ENCODE measurements at places on chromosomes 3 and 15.

- no peak for DNase-seq
These were observed 371.7 kb upstream of the RGMA start for GRCh38 chr15:93460717-93461116.

DNA sequence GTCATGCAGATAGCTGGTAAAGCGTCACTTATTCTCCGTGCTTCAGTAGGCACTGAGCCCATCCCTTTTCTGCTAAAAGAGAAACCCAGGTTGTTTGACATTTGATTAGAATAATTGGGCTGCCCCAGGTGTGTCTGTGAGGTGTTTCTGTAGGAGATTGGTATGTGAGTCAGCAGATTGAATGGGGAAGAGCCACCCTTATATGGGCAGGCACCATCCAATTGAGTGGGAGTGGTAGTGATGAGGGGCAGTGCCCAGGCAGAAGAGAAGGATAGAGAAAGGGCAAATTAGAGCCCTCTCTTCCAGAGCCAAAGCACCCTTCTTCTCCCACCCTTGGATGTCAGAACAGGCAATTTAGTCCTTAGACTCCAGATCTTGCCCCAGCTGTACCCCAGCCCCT, 384.3 kb upstream of the GBE1 start:
- DNase-seq, result no peak

DNA sequence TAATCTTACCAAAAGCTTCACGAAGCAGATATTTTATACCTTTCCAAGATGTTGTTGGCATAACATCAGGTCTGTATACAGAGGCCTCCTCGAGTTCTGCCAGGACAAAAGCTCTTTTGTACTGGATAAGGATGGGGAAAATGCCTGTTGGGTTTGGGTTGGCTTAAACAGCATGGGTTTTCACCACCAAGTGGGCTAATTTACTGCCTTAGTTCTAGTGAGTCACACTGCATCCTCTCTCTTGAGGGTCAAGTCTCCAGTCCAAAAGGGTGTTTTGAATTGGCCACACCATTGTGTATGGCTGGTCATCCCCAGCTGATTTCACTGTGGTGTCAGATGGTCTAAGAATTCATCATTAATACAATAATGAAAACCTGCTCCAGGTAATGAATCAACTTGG, 26.1 kb upstream of the BHLHE40 start:
- no peak for DNase-seq

DNA sequence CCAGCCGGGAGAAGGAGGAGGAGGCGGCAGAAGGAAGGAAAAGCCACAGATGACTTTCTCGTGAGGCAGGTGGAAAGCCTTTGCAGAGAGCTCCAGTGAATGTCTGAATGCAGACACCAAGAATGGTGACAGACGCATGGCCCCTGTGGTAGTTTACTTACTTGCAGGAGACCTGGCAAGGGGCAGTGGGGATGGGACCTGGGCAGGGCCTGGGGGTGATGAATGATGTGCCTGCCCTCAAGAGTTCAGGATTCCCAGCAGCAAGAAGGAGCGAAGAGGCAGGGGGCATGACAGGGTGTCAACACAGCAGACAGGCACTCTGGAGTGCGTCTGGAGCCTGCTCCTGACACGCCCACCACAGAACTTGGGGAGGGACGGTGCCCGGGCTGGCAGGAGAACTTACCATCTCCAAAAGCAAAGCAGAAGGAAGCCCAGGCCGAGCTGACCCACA, 260.5 kb upstream of the LYSMD4 start:
- no peak for DNase-seq

DNA sequence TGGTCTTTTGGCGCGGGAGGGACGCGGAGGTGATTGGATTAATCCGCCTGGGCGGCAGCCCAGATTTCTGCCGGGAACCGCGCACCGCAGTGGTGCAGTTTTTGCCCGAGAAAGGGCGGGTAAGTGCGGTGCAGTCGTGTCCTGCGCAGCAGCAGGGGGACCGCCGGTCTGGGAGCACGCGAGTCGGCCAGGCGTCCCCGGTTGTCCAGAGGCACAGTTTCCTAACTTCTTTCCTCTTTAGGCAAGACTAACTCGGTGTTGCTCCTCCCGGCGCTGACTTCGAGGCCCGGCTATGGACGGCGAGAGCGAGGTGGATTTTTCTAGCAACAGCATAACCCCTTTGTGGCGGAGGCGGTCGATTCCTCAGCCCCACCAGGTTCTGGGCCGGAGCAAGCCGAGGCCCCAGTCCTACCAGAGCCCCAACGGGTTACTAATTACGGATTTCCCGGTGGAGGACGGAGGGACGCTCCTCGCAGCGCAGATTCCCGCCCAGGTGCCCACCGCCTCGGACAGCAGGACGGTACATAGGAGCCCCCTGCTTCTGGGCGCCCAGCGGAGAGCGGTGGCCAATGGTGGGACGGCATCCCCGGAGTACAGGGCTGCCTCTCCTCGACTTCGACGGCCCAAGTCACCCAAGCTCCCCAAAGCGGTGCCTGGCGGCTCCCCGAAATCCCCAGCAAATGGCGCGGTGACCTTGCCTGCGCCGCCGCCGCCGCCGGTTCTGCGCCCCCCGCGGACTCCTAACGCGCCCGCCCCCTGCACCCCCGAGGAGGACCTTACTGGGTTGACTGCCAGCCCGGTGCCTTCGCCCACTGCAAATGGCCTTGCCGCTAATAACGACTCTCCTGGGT, 736 bp downstream of the ARHGEF26 start:
- DNase-seq, result no peak

GRCh38 chr3:52230461-52230860, 5.0 kb upstream of the TLR9 start:
- DNase-seq, result no peak

DNA sequence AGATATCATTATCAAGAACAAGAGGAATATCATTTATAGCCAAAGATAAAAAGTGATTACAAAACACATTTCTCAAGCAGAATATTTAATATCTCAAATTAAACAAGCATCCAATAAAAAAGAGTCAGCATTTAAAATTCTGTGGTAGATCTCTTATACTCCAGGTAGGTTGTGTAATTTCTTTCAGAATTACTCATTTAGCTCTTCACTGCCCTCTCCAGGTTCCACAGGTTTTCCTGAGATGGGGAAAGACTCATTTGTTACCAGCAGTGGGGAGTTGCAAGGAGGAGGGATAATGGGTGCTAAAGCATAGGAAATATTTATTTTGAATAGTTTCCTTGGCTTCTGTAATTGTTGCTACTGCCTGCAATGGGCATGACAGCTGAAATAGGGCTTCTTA, 83.1 kb upstream of the RASGRP1 start:
- DNase-seq, result no peak

DNA sequence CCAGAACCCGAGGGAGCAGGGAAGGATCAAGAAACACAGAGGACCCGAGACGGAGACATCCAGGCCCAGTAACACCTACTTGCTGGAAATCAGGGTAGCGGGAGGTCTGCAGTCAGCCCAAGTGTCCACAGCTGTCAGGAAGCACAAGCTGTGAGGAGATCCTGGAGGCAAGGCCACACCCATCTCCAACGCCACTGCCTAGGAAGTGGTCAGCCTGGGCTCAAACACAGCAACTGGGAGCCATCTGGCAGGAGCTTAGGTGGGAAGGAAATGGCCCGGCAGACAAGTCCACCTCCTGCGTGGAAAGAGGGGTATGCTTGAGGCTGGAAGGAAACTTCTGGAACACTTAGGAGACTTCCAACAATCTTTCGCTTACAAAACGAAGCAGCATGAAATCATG, 407.1 kb downstream of the VPS13C start:
- DNase-seq, result no peak

DNA sequence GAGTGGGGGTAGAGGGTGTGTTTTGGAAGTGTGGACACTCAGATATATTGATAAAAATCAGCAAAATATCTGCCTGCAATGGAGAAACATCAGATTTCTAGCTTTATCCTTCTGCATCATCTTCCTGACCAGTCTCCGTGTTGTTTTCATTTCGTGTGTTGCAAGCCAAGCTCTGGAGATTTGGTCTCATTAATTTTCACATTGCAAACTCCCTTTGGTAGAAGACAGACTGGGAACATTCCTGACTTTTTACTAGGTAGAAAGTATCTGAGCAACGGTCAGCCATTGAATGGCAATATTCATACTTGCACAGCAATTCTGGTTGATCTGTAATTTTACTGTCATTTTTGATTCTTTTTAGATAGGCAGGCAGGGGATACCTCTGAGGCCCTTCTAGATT, 30.4 kb downstream of the FSTL1 start:
- no peak for DNase-seq

DNA sequence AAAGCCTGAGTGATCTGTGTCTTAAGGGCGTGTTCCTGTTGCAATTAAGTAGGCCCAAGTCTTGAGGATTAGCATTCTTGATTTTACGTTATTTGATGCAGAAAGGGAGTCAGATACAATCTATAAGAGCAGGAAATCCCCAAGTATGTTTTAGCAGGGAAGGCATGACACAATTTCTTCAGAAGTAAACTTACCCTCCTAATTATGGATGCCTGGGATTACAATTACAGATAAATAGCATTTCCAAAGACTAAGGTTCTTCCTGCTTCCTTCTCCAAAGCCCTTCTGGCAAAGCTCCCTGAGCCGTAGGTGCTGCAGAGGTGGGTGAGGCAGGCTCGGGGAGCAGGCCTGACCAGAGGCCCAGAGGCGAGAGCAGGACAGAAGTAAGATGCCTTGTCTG, 34.9 kb upstream of the ST6GAL1 start:
- no peak for DNase-seq

DNA sequence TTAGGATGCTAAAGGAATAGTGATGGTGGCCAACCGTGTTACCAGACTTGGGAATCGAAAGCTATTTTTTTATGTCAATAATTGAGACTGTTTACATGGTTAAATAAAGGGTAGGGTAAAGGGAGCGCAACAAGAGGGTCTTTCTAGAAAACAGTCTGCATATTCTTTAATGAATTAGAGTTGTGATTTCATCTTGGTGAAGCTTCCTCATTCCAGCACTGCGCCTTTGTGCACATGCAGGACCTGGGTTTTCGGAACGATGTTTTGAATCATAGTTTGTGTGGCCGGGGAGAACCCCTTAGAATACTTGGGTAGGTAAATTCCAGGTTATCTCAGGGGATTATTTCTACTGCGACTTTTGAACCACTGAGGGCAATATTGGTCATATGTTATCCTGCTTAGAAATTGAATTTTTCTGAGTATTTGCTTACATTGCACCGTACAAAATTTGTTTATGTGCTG, 1.3 kb downstream of the PIK3CA start:
- DNase-seq, result no peak

DNA sequence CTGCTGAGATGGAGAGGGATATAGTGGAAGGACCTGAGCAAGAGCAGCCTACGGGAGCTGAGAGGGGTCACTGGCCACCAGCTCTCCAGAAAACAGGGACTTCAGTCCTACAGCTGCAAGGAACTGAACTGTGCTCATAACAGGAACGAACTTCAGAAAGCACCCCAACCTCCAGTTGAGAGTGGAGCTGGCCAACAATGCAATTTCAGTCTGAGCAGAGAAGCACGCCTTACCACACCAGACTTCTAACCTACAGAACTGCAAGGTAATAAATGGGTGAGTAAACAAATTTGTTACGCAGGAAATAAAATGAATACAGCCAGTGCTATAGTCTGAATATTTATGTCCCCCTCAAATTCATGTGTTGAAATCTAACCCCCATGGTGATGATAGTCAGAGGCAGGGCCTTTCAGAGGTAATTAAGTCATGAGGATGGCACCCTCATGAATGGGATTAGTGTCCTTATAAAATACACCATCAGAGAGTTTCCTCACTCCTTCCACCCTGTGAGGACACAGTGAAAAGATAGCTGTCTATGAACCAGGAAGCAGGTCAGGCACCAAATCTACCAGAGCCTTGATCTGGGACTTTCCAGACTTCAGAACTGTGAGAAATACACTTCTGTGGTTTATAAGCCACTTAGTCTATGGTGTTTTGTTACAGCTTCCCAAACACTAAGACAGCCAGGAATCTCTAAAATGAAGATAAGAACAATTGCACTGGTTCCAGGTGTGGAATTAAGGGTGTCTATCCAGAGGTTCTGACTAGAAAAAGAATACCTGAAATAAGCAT, 58.6 kb downstream of the SYNM start:
- no peak for DNase-seq

- DNase-seq, result no peak
These were observed 7.1 kb downstream of the CPN2 start for GRCh38 chr3:194344012-194344411.

- peak; percentile 15 for DNase-seq
These were observed 84.4 kb downstream of the SEMA5B start for GRCh38 chr3:122942937-122943827.

DNA sequence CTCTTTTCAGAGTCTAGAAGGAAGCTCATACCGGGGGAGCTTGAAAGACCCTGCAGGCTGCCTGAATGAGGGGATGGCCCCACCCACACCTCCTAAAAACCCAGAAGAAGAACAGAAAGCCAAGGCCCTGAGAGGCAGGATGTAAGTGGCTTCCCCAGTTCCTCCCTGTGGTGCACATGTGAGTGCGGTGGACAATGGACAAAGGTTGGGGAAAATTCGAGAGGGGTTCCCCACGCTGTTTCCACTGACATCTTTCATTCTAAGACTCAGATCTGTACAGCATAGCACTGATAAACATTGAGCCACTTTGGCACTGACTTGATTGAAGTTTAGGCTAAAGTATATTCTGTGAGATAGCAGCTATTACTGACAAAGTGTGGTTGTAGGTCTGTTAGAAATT, 79.5 kb upstream of the UMPS start:
- DNase-seq, result no peak

DNA sequence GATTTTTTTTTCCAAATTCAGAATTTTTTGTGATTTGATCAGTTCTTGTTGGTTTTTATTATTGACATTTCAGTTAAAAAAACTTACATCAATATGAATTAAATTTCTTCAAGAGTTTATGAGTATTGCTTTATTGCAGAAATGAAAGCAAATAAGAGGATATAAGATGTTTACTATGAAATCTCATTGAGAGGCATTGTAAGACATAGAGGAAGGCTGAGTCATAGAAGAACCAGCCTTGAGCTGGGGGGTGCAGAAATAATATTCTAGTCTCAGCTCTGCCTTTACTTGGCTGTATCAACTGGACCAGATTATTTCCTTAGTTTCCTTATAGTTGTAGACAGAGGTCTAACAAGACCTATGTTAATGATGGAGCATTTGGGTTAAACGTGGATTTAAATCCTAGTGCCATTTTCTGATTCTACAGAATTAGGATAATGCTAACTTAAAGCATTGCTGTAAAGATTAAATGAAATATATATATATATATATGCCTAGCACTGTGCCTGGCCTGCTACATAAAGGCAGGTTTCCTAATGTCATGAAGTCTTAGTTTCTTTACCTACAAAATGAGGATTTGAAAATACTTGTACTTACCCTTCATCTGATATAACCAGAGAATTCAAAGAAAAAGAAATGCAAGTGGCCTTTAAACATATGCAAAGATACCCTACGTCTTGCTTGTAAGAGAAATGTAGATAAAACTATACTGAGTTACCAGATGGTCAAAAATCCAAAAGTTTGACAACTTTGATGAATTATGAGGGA, 7.3 kb downstream of the FAM98B start:
- DNase-seq, result no peak

GRCh38 chr3:77281721-77282120, 241.8 kb downstream of the ROBO2 start:
- DNase-seq, result no peak

GRCh38 chr3:158702815-158703481, 29.3 kb downstream of the RARRES1 start:
- no peak for DNase-seq

GRCh38 chr15:74239051-74239705, 3.1 kb downstream of the CCDC33 start:
- peak; percentile 68 for DNase-seq
